ENCODE measurements at places on chromosomes 3 and 15.

- no peak for DNase-seq
Observed at GRCh38 chr3:178002113-178002512, 534.1 kb upstream of the KCNMB2 start.

DNA sequence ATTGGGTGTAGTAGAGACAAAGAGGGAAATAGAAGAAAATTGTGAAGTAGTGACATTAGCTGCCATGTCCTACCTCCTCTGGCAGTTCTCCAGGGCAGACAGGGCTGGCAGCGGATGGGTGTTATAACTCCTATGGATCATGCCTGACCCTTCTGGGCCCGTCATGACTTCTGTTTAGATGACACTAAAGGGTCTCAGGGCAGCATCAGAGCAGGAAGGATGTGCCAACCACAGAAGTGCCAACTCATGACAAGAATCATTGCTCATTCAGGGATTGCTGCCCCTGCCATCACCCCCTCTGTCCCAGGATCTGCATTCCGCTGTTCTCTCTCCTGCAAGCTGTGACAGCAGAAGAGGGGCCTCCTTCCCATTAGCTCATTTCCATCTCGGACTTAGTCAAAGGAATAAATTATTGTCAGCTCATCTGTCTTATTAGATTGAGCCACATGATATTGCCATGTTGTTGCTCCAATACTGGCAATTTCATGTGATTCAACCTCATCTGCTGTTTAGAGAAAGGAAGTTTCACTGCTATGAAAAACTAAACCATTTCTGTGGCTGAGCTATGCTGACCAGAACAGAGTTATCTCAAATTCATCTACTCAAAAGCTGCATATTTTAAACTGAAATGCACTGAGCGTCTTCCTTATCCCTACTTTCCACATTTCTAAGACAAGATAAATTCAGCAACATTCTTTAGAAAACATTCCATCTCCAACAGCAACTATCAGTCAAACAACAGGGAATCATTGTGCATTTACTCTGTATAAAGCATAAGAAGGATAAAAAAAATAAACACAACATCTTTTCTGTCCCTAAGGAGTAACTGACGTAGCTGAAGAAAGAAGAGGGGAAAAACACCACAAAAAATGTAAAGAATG, 271.6 kb downstream of the FHIT start:
- peak; percentile 40 for DNase-seq

GRCh38 chr3:10666621-10667020, 149.4 kb upstream of the SLC6A11 start:
- no peak for DNase-seq

DNA sequence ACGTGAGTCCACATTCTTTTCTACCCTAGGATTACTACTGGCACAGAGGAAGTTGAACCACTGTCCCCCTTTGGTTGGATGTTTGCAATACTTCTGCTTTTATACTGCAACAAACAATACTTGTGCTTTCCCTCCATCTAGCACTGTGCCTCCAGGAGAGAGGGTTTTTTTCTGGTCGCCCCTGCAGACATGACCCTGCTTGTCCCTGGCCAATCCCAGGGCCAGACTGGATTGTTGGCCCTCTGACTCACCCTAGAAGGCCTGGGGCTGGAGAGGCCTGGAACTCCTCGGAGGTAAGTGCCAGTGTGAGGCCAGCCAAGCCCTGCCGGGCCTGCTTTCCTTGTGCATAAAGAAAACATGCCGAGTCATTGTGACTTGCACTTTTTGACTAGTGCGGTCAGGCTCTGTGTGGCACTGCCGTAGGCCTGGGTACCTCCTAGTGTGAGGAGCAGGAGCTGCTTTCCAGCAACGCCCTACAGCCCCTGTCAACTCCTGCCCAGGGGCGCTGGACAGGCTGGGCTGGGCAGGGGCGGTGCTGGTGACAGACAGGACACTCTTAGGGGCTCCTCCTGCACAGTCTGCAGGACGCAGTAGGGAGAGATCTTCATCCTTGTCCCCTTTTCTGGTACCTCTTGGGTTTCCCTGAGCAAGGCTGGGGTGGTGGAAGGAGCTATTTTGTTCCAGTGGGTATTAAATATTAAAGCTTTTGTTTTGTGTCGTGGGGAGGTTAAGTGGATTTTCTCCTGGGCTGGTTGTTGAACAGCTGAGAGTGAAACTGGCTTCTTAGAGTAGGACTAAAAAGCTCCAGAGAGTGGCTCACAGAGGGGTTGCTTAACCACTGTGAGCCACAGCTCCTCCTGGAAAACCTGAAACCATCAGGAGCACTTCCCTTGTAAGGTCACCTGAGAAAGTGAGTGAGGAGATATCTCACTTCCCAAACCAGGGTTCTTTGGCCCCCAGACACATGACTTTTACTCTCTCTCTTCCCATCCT, 14.4 kb upstream of the TKT start:
- DNase-seq = peak; percentile 96

DNA sequence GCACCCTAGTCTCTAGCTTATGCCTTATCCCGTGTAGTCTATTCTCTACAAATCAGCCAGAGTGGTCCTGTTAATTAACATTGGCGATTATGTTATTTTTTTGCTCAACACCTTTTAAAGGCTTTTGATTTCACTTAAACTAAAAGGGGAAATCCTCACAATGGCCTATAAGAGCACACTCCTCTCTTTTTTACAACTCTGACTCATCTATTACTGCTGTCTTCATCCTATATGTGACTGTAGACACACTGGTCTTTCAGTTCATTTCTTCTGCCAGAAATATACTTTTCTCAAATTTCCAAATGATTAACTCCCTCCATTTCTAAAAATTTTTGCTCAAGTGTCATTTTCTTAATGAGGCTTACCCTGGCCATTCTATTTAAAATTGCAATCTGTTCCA, 143.4 kb downstream of the NSUN3 start:
- no peak for DNase-seq

DNA sequence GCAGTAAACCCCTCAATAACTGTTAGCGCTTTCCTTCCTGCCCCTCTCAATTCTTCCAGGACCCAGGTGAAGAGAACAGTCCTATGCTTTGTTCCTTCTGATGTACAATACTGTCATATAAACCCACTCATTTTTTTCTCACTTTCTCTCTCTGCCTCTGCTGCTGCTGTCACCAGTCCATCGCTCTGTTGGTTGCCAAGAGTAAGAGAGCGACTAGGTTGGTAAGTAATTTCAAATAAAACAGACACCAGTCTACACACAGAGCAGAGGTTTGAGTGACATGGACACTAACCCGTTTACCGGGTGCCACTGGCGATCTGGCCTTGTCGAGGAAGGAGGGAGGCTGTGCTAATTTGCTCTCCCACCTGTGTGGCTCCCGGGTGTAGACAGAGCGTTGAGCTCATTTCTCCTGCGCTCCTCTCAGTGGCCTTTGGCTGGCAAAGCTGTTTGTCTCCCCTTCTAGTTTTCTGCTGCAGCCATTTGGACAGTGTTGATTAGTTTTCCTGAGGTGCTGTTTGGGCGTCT, 215.4 kb downstream of the THSD4 start:
- DNase-seq = no peak

- peak; percentile 90 for DNase-seq
Observed at GRCh38 chr3:29280404-29281093, at the start of gene RBMS3. RBMS3 (plus strand) TSS chr3:29281071.

- no peak for DNase-seq
Observed at GRCh38 chr3:59308001-59308400, 258.2 kb upstream of the CFAP20DC start.

GRCh38 chr3:73575953-73576352, 48.8 kb downstream of the PDZRN3 start:
- DNase-seq = no peak

DNA sequence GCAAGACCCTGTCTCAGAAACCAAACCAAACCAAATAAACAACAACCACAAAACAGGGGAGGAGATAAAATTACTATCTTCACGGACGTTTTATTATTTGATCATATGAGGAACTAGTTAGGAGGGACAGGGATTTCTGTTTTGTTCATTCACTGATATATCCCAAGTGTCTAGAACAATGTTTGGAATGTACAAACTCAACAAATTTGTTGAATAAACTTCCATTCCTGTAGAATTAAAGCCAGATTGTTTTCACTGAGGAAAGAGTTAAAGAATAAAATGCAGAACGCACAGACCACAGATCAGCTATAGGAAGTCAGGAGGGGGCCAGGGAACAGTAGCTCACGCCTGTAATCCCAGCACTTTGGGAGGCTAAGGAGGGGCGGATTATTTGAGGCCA, 6.5 kb upstream of the STRC start:
- DNase-seq = no peak

DNA sequence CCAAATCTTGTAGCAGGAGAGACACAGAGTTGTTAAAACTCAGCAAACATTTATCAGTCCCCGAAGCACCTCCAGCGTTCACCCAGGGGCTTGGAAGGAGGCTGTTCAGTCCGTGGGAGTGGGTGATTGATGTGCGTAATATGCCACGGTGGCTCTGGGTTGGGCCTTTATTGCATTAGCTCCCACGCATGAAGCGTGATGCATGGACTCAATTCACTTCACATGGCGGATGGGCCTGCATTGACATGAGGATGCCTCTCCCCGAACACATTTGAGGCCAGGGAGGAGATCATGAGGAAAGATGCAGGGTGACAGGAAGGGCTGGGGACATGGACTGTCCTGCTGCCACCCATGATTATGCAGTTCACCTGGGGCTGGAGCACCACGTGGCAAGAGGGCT, 126.5 kb downstream of the FAM43A start:
- no peak for DNase-seq

GRCh38 chr3:128408693-128409623, 57.7 kb downstream of the DNAJB8 start:
- DNase-seq = no peak

DNA sequence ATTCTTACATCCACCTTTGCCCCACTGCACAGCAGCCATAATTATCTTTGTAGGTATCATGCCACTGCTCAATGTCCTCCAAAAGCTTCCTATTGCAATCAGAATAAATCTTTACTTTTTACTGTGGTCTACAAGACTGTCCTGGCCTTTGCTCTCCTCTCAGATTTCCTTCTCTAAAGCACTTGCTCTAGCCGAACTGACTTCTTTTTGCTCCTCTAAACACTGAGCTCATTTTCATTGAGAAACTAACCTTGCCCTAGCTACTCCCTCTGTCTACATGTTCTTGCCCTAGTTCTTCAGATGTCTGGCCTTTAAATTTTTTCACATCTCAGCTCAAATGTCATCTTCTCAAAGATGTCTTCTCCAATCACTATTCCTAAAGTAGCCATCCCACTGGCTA, 342.8 kb downstream of the TBC1D5 start:
- DNase-seq = no peak

DNA sequence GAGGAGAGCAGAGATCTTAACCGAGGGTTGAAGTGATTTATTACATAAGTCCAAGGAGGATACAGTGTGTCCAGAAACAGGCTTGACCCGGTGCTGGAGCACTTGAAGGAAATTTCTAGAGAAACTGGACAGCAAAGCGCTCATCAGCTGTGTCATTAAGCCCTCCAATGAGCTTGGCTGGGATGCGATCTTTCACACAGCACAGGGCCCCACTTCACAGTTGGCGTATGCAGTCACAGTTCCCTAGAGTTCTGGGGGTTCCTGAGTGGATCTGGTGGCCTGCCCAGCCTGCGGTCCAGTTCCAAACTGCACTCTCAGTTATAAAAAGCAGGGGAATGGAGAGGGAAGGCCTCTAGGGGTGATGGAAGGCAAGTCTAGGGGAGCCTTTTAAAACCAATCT, 13.6 kb downstream of the ST8SIA2 start:
- no peak for DNase-seq

DNA sequence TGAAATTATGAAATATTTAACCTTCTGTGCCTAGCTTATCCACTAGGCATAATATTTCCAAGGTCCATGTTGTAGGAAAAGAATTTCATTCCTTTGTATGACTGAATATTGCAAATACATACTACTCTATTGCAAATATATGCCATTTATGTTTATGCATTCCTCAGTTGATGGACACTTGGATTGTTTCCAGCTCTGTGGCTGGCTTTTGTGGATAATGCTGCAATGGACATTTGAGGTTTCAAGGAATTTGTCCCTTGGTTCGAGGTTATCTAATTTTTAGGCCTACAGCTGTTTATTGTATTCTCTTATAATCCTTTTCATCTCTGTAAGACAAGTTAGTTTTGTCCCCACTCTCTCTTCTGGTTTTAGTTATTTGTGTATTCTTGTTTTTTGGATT, 7.7 kb upstream of the AADACL2 start:
- no peak for DNase-seq

- no peak for DNase-seq
Observed at GRCh38 chr3:144128108-144128892, 156.7 kb downstream of the DIPK2A start.

DNA sequence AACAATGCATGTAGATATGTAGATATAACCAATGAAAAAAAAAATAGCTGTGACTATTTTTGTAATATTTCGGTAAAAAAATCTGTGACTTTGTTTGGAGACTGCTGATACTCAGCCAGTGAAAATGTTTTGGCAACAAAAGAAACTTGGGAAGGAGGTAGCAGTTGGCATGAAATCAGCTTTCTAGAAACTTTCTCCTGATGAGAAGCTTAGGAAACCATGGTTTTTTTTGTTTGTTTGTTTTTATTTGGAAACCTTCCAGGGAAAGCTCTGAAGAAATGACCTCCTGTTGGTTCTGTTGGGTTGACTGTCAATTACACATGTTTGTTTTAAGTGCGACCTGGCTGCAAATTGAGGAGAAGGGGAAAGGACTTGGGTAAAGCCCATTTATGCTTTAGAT, 445.9 kb downstream of the UNC13C start:
- DNase-seq = no peak

- DNase-seq = no peak
Observed at GRCh38 chr3:16883723-16884083, 1.1 kb upstream of the PLCL2 start.

DNA sequence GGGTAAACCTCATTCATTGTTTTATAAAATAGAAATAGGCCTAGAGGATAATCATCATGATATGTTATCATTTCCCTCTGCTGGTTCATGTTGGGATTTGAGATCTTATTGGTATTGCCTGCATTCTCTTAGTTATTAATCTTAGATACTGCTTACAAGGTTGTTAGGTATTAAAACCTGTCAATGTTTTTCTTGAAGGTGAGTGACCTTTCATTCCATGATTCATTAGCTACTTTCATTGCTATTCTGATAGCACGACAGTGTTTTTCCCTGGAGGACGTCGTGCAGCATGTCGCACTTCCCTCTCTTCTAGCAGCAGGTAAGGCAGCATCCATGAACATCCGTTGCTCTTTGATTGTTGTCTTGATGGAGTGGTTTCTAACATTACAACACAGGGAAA, 17.1 kb downstream of the P2RY12 start:
- DNase-seq = no peak

DNA sequence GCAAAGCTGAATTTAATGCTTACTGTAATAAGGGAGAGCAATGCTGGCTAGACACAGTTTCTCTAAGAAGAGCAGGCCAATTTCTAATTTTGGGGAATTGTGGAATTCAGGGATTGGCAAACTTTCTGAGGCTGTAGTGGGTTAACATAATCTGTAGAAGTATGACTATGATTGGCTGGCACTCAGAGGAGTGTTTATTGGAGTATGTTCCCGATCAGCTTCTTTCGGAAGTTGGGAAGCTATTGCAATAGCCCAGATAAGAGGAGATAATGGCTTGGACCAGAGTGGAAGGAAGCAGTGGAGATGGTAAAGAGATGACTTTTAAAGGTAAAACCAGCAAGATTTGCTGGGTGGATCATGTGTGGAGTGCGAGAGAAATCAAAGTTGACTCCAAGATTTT, 19.4 kb downstream of the TMOD3 start:
- DNase-seq = no peak

- no peak for DNase-seq
Observed at GRCh38 chr3:14548321-14548729, 8.2 kb upstream of the GRIP2 start.

- DNase-seq = no peak
Observed at GRCh38 chr15:61780278-61780980, 279.8 kb downstream of the VPS13C start.
